T-helper 17 cell (primary cell): ENCODE measurements at places on chromosomes 12 and 14.
A peak's percentile ranks its signal among the peaks of the same experiment; 100 is the strongest.

GRCh38 chr12:9043766-9044165, 54.4 kb downstream of the KLRG1 start:
- DNase-seq, result no peak

DNA sequence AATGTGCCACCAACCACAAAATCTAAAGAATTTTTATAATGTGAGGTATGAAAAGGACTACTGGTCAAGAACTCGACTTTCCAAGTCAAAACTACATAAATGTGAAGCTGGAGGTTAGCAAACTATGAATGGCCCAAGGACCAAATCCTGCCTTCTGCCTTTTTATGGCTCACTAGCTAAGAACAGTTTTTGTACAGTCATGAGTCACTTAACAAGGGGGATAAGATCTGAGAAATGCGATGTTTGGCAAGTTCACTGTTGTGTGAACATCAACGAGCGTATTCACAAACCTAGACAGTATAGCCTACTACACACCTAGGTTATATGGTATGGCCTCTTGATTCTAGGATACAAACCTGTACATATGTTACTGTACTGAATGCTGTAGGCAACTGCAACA, 28.2 kb downstream of the FERMT2 start:
- DNase-seq, result no peak

- DNase-seq, result no peak
Measured at GRCh38 chr14:24475261-24475660, 32.7 kb upstream of the SDR39U1 start.

- peak; percentile 13 for DNase-seq
Measured at GRCh38 chr12:132084621-132085290, 59.4 kb downstream of the DDX51 start.

DNA sequence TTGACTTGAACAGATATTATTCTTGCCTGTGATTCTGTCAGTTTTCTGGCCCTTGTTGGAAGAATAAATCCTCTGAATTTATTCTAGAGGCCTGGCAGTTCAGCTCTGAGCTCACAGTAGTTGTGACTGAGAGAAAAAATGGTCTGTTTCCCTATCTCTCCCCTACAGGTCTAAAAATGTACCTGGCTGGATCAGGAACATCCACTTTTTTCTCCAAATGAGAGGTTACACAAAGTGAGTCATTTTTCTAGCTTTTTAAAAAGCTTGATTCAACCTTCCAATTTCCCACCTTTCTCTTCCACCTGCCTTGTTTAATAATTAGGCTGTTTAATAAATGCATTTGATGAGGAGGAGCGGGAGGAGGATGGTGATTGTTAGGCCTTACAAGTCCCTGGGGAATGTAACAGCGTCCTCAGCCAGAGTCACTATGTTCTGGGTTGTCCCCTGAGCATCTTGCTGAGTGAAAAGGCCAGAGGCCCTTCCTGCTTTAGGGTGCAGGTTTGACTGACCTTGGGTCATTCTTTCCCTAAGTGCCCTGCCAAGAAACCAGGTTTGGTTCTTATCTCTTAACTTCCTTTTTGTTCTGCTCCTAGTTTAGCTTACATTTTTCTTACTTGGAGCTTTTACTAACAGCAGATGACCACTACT, 91.7 kb upstream of the FUT8 start:
- no peak for DNase-seq

- DNase-seq, result no peak
Measured at GRCh38 chr12:99911967-99912366, 72.8 kb downstream of the ANKS1B start.
